ENCODE measurements at places on chromosomes 4 and X. TPM values are rescaled to one million over a fixed set of nuclear protein-coding genes. Genes with fewer than 3 reads are reported as not detected.

- DNase-seq, result no peak
Observed at GRCh38 chrX:15820106-15821073, 30.1 kb downstream of the ZRSR2 start.

DNA sequence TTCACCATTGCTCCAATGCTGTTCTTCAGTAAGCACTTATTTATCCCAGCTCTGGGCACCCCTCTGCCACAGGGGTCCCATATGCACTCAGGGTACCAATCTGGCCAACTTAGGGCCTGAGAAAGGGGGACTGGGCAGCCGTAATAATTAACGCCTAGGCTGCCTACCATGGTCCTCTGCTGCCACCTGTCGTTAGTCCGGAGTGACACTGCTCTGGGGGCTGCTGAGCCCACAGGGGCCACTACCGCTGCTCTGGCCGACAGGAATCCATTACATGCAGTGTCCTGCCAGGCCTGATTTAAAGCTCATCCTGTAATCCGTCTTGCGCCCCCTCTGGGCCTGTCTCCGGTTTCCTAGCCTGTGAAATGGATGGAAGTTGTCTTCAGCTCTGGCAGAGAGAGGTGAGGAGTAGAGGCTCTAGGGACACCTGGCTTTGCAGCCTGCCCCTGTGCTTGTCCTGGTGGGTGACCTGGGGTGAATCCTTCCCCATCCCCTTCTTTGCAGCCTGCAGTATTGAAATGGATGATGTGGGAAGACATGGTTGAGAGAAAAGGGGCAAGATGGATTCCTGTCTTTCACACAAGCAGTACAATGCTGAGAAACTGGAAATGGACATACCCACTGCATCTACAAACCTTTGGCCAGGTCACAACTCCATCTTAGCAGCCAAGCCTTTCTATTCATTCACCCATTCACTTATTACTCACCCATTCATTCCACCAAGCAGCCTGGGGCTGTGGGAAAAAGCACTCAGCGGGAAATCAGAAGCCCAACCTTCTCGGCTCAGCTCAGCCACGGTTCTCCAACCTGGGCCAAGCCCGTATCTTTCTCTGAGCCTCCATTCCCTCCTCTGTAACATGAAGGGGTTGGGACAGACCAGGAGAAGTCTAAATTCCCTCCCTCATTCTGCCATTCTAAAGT, 116.3 kb upstream of the NALF2 start:
- DNase-seq, result peak; percentile 67

DNA sequence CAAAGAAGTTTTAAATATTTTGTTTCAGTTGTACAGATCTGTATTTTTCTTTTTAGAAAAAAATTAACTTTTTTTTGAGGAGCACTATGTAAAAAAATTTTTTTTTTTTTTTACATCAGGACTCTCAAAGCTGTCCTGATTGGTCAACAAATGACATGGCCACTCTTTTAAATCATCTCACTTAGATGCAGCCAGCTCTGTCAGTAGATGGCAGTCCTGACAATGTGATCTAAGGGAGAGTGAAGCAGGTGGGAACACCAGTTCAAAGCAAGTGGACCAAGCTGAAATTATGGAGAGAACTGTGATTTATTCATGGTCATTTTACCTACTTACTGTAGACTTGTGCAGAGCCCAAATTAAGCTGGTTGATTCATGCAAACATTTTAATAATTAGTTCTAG, 174.7 kb upstream of the GPRIN3 start:
- DNase-seq, result peak; percentile 23

DNA sequence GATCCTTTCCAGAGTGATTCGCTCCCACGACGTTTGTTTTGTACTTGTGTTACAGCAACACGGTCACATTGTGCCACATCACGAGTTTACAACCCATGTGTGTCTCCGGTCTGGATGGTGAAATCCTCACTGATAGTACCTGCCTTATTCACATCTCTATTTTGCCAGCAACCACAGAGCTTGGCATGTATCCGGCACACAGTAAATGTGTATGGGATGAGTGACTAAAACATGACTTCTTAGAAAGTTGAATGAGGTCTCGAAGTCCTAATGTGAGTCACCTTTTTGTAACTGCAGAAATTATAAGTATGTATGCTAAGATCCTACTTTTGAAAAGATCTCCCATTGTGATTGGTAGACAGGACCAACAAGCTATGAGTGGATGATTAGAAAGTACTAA, 7.5 kb downstream of the STOX2 start:
- DNase-seq, result no peak

- DNase-seq, result no peak
Observed at GRCh38 chr4:84666439-84666838, 83.5 kb downstream of the CDS1 start.

DNA sequence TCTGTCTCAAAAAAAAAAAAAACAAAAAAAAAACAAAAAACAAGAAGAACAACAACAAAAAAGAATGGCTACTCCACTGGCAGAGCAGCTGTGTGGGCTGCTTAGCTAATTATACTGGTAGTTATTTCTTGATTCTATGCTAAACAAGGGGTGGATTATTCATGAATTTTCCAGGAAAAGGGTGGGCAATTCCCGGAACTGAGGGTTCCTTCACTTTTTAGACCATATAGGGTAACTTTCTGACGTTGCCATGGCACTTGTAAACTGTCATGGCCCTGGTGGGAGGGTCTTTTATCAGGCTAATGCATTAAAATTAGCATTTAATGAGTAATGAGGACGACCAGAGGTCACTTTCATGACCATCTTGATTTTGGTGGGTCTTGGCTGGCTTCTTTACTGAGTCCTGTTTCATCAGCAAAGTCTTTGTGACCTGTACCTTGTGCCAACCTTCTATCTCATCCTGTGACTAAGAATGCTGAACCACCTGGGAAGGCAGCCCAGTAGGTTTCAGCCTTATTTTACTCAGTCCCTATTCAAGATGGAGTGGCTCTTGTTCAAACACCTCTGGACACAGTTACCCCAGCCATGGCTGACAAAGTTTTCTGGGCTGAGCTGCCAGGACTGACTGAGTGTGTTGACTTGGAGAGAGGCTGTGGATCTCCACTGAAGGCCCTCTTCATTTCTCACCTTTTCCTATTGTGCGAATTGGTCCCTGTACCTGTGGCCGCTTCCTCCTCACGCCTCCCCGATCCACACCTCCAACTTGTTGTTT, 1.3 kb upstream of the OCIAD2 start:
- no peak for DNase-seq

- DNase-seq, result no peak
Observed at GRCh38 chr4:37999965-38000364, 39.8 kb downstream of the PTTG2 start.

- no peak for DNase-seq
Observed at GRCh38 chr4:158826057-158826456, 57.2 kb downstream of the FNIP2 start.

The NSUN7 gene
- 5.3 TPM for total RNA-seq

The BCLAF3 gene
- 11.1 TPM for total RNA-seq

The GLOD5 gene
- 2.5 TPM for total RNA-seq

The PABPC1L2A gene
- total RNA-seq, result not detected
